Mesenteric fat pad (tissue), 1 donor: ENCODE measurements at places on chromosomes 11 and 22. TPM values are rescaled to one million over a fixed set of nuclear protein-coding genes. Genes with fewer than 3 reads are reported as not detected.

DNA sequence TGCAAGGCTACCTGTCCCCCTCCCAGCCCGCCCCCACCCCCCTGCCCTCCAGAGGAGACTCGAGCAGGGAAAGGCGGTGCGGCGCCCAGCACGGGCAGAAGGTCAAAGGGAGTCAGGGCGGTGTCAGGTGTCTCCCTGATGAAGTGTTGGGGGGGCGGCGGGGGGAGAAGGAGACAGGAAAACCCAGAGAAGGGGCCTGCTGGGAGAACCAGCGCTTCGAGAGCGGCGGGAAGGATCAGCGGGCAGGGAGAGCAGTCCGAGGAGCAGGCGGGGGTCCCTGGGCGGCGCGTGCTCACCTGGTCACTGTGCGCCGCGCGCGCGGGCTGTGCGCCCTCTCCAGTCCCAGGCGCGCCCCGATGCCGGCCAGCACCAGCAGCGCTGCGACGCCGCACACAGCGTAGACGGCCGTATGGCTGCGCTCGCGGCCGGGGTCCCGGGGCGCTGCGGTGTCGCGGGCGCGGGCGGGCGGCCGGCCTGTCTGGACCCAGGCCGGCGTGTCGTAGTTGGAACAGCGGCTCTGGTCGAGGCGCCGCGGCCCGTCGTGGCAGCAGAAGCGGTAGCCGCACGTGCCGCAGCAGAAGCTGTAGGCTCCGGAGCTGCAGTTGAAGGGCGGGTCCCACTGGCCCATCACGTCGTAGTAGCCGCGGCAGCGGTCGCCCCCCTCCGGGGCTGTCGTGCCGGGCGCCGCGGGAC, 886 bp downstream of the SHISA8 start:
- DNase-seq = no peak

DNA sequence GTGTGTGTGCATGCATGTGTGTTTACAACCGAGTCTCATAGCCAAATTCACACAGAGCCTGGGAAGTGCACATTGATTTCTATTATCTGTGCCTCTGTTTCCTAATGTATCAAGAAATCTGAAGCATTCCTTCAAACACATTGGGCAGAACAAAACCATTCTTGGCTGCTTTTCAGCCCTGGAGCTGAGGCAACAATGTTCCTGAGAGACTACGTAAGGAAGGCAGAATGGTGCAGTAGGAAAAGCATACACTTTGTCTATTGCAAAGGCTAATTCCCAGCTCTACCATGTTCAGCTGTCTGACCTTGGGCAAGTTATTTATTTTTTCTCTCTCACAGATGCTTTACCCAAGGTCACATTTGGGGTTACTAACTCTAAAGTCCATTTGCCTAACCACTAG, 575.5 kb downstream of the SOX6 start:
- DNase-seq = no peak

- no peak for DNase-seq
These were observed 904 bp downstream of the C2CD3 start for GRCh38 chr11:74169738-74170458.

GRCh38 chr11:102776454-102776853, 4.0 kb downstream of the MMP10 start:
- no peak for DNase-seq

DNA sequence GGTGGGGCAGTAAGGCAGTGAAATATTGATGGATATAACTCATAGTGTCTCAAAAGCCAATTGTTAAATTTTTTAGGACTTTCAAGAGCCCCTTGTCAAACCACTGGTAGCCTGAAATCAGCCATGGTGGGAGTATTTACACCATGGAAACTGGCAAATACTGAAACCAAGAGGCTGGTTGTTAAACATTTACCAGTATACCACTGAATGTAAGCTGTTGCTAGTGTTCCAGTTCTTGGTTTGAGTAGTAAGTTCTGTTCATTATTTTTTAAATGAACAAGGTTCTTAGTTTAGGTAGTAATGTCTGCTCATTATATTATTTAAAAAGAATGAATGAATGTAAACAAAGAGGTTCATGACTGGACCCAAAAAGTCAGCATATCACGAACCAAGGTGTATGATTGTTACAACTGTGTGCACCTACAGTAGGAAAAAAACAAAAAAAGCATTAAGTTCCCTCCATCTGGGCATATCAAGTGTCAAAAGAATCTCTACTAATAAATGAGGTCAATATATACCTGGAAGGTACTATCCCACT, 4.5 kb upstream of the EIF3F start:
- no peak for DNase-seq

Gene POLA2
- total RNA-seq = 5.9 TPM

Gene SRPRA
- 121 TPM for total RNA-seq
